ENCODE measurements at places on chromosomes 13 and 19.

DNA sequence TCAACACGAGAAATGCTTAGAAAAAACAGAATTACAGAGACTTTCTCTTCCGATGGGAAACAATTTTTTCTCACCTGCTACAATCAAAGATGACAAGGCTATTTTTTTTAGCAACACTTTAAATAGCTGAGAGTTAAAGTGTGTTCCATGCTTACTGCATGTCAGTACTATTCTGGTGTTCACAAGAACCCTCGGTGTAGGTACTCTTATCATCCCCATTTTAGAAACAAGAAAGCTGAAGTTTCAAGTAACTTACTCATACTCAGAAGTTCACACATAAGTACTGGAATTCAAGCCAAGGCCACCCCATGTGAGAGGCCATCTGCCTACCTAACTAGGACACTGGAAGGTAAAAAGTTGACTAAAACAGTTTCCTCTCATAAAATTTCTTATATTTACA lies 9.0 kb upstream of the TNFRSF19 start:
- DNase-seq, result no peak

- DNase-seq, result no peak
These were observed 529.4 kb upstream of the HTR2A start for GRCh38 chr13:47426126-47426849.

GRCh38 chr13:91389186-91389585 lies 9.2 kb upstream of the GPC5 start:
- no peak for DNase-seq

GRCh38 chr13:44976949-44977583 lies 12.2 kb downstream of the NUFIP1 start:
- DNase-seq, result no peak

- DNase-seq, result no peak
These were observed 560.9 kb upstream of the PCDH9 start for GRCh38 chr13:67791047-67791446.

Measured in left kidney (tissue), 8 donors.